ENCODE measurements at places on chromosomes 1 and 21.
A peak's percentile ranks its signal among the peaks of the same experiment; 100 is the strongest.

DNA sequence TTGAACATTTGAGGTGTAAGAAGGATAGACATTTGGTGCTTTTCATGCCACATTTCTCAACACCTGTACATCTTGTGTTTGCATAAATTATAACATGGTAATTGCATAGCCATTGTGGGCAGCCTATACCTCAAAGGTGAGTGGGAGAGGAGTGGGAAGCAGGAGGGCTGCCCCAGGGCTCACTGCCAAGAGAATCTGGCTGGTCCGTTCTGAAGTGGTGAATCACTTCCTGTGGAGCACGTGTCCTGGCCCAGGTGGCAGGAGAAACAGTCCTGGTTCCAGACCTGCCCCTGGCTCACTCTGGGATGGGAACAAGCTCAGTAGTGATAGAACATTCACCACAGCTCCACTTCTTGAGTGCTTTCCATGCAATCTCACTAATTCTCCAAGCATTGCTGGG is 11.6 kb upstream of the OLFML2B start:
- no peak for DNase-seq

DNA sequence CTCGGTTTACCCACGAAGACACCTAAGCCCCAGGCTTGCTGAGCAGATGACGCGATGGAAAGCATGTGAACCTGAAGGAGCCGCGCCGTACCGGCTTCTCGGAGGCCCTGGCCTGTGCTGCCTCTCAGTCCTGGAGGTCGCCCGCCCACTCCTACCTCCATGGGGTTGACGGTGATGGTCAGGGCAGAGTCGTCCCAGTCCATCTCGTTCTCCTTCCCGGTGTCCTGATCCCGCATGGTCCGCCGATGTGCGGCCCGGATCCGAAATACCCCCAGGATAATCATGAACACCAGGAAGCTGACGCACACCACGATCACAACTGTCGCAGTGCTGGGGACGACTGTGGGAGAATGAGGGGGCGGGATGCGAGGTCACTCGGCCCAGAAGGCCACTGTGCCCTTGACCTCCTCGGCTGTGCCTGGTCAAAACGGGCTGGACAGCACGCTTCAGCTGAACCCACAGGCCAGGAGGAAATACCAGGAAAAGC is 79.6 kb downstream of the PIK3CD start:
- DNase-seq = no peak

GRCh38 chr1:48061162-48062136 is 64.3 kb upstream of the TRABD2B start:
- DNase-seq = peak; percentile 38

GRCh38 chr1:114524944-114525343 is 13.9 kb upstream of the TRIM33 start:
- peak; percentile 6 for DNase-seq

DNA sequence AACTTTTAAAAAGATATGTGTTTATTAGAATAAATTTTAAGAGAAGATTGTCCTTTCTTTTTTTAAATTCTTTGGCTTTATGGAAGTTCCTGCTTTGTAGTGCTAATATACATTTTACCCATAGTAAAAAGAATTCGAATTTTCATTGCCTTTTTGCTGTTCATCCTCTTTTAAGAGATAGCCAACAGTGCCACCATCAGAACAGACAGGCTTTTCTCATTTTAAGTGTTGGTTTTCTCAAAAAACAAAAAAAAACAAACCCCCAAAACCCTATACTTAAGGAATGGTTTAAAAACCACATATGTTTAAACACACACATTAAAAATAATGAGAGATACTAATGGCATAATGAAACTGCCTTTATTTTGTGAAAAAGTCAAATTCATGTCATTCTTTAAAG is 118.8 kb downstream of the NEK7 start:
- peak; percentile 20 for DNase-seq

DNA sequence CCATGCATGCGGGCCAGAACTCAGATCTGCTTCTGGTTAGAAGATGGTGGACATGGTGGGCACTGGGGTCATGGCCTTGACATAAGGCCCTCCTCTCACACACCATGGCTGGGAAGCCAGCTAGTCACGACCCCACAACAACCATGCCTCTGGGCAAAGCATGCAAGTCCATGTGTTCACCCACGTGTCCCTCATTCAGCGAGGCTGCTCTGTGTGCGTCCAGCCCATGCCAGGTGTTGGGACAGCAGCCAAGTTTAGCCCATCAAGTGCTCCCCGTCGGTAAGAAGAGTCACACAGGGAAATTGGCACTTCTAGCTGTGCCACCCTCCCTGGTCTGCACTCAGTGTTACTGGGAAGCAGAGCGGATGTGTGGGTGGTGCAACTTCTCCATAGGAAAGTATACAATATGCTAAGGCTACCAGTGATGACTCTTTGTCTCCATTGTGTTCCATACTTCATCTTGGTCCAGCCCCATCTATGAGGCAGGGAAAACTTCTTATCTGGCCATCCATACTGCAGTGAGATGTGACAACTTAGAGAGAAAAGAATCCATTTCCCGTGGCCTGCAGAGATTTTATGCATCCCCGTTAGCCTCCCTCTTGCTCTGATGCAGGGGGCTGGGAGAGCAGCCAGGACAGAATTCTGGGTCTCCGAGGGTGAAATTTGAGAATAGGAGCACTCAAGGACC is 198.0 kb downstream of the GRIK3 start:
- DNase-seq = no peak

GRCh38 chr1:28123461-28123961 is 35.1 kb upstream of the EYA3 start:
- DNase-seq = no peak

DNA sequence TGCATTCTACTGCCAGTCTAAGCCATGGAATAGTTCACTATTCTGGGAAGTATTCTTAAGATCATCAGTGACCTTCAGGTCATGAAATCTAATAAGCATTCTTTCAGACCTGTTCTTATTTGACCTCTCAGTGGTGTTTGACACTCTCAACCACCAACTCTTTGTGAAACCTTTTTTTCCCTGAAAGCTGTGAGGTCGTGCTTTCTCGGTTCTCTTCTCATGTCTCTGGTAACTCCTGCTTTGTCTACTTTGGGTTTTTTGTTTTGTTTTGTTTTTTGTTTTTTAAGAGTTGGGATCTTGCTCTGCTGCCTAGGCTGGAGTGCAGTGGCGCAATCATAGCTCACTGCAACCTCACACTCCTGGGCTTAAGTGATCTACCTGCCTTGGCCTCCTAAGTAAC is 56.3 kb downstream of the POU2F1 start:
- no peak for DNase-seq

DNA sequence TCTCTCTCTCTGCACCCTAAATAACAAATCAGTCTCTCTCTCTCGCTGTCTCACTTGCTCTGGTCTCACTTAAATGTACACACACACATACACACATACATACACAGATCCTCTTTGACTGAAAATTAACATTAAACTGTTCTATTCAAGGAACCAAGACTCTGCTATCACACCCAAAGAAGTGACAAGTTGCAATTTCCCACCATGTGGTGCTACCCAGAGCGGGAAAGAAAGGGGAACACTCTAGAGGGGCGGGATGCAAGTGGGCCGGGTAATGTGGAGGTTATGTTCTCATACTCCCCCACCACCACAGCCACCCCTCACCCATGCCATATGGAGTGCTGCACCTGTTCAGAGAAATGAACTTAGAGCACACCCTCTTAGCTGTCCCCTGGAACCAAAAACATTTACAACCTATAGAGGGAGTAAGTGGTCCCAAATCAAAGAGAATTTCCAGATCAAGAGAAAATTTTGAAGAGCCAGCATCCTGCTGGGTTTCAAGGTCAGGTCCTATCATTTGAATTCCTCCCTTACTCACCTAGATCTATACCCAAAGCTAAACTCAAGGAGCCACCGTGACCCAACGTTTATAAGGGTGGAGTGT is 319.4 kb downstream of the BRINP2 start:
- DNase-seq = no peak

DNA sequence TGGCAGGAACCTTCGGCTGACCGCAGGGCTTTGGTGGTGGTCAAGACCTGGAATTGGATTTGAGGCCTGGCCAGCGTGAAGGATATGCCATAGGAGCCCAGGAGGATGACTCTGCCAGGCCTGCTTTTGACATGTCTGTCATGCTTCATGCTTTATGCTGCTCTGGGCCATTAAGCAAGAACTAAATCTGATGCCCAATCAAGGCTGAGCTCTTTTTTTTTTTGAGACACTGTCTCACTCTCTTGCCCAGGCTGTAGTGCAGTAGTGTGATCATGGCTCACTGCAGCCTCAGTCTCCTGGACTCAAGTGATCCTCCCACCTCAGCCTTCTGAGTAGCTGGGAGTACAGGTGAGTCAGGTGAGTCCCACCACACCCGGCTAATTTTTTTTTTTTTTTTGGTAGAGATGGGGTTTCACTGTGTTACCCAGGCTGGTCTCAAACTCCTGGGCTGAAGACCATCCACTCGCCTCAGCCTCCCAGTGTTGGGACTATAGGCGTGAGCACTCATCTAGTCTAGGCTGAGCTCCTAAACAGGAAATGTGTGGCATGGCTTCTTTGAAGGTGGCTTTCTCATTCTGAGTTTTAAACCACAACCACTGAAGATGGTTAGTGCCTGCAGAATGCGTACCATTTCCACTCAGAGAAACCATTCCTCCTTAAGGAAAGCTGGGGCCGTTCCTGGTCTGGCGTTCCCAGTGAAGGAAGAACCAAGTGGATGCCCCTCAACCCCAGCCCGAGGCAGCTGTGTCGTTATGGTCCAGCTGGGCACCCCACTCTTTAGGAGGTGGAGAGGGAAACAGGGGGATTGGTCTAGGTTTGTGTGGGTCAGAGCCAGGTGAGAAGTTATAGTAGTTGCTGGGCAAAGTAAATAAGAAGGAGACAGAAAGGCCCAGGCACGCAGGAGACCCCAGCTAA is 34.2 kb upstream of the ATP5PO start:
- no peak for DNase-seq

- no peak for DNase-seq
Measured at GRCh38 chr1:157360023-157360390, 192.3 kb downstream of the FCRL5 start.

- DNase-seq = peak; percentile 6
Measured at GRCh38 chr1:20087668-20088067, 17.7 kb downstream of the PLA2G5 start.

GRCh38 chr1:177872308-177872900 is 97.5 kb downstream of the SEC16B start:
- no peak for DNase-seq

- no peak for DNase-seq
Measured at GRCh38 chr1:41862384-41863221, 56.1 kb downstream of the HIVEP3 start.

GRCh38 chr1:91697416-91697815 is 188.5 kb downstream of the TGFBR3 start:
- DNase-seq = no peak

DNA sequence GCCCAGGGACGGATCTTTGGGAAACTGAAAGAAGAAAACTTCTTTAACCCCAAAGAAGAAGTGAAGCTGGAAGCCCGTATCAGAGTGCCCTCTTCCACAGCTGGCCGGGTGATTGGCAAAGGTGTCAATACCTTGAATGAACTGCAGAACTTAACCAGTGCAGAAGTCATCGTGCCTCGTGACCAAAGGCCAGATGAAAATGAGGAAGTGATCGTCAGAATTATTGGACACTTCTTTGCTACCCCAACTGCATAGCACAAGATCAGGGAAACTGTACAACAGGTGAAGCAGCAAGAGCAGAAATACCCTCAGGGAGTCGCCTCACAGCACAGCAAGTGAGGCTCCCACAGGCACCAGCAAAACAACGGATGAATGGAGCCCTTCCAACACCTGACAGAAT is 114.0 kb downstream of the NBPF12 start:
- DNase-seq = no peak

DNA sequence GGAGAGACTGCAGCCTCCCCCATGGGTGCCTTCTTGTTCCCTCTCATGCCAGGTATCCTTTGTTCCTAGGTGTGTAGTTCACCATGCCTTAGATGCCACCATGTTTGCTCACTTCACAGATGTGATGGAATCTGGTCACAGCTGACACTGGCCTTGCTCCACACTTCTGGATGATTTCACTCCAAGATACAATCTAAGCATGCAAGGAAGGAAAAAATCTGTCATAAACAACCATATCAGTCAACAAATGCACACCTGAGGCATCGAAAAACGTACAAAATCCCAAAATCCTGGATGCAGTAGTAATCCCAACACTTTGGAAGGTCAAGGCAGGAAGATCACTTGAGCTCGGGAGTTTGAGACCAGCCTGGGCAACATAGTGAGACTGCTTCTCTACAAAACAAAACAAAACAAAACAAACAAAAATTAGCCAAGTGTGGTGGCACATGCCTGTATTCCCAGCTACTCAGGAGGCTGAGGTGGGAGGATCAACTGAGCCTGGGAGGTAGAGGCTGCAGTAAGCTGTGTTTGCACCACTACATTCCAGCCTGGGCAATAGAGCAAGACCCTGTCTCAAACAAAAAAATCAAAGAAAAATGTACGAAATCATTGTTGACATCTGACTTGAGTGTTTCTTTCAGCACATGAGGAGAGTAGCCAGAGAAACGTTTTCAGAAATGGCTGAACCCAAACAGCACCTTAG is 17.1 kb upstream of the PTPRF start:
- DNase-seq = no peak

- DNase-seq = no peak
Measured at GRCh38 chr21:24759348-24760075, 847.8 kb downstream of the MRPL39 start.

GRCh38 chr1:21318714-21319159 is 28.5 kb upstream of the ECE1 start:
- no peak for DNase-seq

DNA sequence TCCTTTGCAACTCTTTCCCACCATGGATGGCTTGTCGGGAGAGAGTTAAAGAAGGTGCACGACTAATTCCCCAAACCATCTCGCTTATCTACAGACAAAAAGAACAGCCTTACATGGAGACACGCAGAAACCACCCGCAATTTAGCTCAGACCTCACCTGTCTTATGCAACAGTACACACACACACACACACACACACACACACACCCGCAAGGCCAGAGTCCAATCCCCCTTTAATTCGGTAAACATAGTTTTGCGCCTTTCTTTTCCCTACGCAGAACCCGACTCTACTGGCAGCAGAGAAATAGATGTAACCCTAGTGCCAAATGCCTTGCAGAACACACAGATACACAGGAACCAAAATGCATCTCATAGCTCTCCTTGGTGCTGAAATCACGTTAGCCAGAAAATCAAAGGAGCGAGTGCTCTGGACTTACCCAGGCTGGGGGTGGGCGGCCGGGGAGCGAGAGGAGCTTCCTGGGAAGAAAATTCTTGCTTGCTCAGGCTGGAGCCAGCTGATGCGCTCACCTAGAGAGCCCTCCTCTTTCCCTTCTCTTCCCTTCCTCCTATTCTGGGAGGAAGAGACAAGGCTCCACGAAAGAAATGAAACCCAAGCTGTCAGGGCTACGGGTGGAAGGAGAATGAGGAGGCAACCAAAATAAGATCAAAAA is 470 bp downstream of the TNR start:
- peak; percentile 56 for DNase-seq

DNA sequence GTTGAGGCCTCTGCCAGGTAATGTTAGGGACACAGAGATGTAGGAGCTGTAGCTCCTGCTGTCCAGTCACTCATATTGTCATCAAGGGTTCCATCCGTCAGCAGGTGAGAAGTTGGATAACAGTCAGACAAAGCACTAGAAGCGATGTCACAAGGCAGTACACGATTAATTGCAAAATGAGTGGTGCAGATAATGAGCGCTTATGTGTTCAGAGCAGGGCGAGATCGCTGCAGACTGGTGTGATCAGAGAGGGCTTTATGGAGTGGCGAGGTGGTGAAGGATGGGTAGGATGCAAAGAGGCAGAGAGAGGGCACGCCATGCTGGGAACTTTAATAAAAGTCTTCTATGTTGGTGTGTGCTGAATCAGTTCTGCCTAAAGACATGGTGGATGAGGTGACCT is 8.8 kb downstream of the TMCC2 start:
- DNase-seq = peak; percentile 21

All from erythroblast (primary cell).